ENCODE measurements at places on chromosomes 3 and 15.

DNA sequence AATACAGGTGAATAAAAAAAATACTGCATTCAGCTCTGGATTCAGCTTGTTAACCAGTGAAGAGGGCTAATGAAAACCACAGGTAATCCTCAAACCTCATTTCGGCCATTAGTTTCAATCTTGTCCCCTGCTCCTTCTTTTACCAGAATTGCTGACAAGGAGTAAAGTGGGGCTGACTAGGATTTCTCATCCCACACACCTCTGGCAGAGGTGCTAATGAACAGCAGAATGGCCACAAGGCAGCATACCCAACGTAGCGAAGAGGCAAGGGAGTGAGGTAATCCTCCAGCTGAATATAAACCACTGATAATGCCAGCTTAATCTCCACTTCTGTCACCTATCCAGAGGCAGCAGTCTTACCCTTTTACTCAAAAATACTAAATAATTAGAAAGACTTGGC is 248.8 kb upstream of the CDIN1 start:
- DNase-seq, result no peak

DNA sequence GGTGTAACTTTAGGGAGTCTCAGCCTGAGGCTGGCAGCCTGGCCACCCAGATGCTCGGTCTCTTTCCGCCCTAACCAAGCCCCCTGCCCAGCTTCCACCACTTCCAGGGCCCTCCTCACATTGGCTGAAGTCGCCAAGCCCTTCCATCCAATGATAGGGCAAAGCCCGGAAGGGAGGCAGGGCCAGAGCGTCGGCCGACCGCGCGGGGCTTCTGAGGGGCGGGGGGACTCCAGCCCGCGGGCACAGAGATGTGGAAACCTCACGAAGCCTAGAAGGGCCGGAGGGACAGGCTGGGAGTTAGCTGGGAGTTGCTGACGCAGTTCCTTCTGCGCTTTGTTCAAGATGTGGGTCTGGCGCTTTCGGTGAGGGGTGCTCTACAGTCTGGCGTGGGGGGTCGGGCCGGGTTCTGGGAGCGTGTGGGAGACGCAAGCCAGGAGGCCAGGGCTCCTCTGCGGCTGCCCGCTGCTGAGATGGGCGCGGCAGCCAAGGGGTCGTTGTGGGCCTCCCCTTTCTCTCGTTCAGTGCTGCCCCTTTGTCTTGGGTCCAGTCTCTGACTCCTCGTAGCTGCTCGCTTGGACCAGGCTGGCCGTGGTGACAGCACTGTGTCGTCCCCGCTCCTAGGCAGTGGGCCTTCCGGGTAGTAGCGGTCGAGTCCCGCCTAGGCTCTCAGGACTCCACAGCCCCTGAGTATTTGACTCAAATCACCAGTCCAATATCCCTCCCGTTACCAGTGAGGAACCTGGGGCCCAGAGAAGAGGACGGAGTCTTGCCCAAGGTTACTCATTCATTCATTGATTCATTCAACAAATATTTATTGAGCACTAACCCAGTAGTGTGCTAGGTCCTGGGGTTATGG is at the start of gene ZNF660:
Gene ZNF660 (plus strand): TSS at position 319 of the 856 bp plus-strand sequence. CDS start 9,230 bp downstream, outside the sequence.
- no peak for DNase-seq

DNA sequence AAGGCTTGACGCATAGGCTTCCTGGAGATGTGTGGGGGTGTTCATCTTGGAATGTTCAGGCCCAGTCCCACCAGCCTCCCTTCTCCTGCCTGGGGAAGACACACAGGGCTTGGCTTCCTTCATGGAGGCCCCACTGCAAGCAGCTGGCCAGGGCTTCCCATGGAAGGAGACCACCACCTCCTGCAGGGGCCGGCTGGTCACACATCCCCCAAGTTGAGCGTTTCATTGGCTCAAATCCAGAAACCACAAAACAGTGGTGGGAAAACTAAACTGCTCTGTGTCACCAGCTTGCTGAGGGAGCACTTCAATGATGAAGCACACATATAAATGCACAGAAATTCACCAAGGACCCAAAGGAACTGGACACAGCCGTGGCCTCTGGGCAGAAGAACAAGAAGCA is 8.3 kb downstream of the IQSEC1 start:
- DNase-seq, result no peak

DNA sequence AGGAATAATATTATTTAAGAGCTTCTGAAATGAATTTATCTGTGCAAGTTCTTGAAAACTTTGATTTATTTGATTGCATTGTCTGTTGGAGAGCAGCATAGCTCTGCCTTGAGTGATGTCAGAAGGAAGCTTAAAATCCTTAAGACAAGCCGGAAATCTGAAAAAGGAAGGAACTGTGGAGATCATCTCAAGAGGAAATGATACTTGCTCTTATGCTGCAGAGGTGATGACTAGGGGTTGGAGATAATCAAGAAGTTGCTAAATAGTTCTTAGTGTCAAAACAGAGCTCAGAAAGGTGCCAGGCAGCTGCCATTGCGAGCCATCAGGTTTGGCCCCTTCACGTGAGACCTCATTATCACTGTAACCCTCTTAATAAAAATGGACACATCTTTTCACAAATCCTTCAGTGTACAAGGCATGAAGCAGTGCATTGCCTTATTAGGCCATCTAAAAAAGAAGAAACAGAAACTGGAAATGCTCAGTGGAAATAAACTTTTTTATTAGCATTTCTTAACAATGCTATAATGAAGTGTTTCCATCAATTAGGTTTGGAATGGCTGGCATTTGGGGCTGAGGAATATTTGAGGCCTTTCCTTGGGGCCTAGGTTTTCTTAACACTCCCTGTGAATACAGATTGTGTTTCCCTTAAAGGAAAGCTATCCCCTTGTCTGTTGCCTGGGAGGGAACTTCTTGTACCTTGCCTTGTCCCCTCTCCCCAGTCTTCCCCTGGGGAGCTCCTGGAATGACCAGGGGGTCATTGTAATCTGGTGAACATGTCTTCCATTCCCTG is 34.5 kb upstream of the VILL start:
- no peak for DNase-seq

GRCh38 chr15:48883699-48884098 is 5.8 kb downstream of the EID1 start:
- no peak for DNase-seq

- DNase-seq, result peak; percentile 6
These were observed 269.5 kb downstream of the SUCLG2 start for GRCh38 chr3:67384760-67385397.

DNA sequence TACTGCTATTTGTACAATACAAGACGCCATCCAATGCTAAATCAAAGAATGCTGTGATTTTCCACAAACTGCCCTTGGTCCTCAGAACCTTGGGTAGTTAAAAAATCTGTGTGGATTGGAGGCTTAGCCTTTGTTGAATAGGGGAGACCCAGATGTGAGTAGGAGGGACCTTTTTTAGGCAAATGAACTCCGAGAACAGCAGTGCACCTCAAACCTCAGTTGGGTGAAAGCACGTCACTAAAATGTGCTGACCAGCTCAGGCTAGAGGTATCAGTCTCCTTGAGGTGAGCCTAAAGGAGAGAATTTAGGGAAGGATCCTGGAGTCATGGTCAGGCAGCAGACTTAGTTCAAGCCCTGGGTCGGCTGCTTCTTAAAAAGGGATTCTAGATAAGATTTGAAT is 200.7 kb downstream of the SOX2 start:
- no peak for DNase-seq

GRCh38 chr3:101128786-101129185 is 135.6 kb upstream of the ABI3BP start:
- no peak for DNase-seq

DNA sequence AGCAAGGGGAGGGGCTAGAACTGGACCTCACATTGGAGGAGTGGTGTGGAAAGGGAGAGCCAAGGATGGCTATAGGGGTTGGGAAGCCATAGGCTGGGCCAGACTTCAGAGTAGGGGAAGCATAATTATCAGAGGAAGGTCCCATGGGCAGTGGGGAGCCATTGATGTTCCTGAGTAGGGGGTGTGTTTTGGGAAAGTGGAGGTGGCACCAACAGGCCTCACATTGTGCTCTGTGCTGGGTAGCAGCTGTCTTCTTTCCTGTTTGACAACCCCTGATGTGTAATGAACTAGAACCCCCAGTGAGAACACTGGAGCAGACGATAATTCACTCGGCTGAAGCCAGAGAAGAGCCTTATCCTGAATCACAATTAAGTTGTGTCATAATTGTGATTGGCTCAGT is 41.2 kb downstream of the SLC6A11 start:
- no peak for DNase-seq

GRCh38 chr3:33491721-33492120 is 51.5 kb upstream of the UBP1 start:
- DNase-seq, result no peak

DNA sequence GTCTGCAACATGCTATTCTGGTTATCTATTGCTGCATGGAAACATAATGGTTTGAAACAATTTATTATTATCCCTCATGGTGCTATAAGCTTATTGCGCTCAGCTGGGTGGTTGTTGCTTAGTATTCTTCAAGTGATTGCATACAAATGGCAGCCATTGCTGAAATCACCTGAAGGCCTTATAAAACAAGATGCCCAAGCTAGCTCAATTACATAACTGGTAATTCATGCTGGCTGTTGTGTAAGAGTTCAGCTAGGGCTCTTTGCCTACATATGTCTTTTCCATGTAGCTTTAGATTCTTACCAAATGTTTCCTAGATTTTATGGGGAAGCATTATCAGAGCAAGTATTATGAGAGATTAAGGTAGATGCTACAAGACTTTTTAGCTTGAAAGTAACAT is 644.0 kb upstream of the CBLB start:
- DNase-seq, result no peak

DNA sequence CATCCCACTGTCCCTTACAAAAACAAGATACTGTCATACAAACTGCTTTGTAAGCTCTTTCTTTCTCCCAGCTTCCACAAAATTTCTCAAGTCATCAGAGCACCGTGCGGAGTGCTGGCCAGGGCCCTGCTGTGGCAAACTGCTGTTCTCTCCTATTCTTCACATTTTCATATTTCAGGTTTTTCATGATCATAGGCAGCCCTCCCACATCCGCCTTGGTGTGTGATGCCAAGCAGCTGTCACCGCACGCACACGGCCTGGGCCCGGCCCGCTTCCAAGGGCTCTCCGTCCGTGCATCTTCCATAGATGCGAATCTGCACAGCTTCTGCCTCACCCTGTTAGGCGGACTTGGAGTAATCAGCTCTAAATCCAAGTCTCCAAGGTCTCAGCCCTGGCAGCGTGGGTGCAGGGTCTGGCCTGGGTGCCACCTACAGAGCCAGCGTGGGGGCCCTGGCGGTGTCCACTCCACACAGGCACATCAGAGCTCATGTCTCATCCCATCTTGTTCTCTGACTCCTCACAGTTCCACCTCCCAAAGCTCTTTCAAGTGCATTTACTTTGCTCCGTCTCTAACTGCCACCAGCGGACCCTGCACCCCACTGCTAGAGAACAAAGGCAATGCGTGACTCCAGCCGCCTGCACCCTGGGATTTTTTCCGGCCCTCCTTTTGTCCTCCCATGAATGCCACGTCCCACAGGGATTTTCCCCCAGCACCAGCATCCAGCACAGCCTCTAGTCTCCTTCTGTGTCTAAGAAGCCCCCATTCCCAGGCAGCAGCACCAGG is 27.2 kb downstream of the CYFIP1 start:
- DNase-seq, result no peak

DNA sequence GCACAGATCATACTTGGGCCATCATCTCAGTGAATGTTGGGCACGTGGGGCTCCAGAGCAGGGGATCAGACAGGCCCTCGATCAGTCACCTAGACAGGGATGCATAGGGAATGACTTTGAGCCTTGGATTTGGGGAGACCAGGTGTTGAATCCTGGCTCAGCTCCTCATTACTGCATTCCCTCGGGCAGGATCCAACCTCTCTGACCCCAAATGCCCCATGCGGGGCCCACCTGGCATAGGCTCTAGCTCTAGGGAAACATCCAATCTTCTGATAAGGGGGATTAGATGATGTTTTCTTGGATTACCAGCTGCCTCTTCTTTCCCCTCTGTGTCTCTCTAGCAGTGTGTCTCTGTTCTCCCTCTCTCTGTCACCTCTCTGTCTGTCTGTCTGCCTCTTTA is 22.7 kb downstream of the LOXL1 start:
- DNase-seq, result no peak

DNA sequence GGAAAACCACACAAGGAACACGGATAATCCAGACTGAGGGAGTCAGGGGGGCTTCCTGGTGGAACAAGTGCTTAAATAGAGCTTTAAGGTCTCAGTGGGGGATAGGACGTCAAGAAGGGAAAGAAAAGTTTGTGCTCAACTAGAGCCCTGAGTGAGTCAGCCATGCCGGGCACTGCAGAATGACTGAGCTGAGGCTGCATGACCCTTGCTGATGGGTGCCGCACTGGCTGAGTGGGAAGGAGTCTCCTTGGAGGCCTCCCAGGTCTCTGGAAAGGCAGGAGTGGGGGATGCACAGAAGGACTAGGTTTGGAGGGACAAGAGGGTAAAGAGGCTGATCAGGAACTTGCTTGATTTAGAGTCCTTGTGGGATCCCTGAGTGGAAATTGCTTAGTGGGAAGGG is 150.3 kb downstream of the RPLP1 start:
- DNase-seq, result no peak
